ENCODE measurements at places on chromosomes 5 and 9. TPM values are rescaled to one million over a fixed set of nuclear protein-coding genes. Genes with fewer than 3 reads are reported as not detected.

- no peak for DNase-seq
These were observed 18.0 kb downstream of the LHX2 start for GRCh38 chr9:124029617-124030016.

DNA sequence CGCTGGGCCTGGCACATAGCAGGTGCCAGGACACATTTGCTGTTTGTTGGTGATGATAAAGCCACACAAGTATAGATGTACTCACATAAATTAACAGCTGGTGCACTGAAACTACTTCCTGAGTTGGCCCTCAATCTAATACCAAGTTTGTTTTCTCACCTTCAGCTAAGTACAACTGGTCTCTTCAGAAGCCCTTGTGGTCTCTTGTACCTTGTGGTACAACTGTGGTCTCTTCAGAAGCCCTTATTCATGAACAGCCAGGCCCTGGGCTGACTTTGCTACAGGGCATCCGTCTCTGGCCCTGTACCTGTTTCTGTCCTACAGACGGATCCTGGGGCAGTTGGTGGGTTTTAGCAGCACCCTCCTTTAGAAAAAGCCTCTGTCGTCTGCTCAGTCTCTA lies 81.5 kb downstream of the DAB2IP start:
- no peak for DNase-seq

DNA sequence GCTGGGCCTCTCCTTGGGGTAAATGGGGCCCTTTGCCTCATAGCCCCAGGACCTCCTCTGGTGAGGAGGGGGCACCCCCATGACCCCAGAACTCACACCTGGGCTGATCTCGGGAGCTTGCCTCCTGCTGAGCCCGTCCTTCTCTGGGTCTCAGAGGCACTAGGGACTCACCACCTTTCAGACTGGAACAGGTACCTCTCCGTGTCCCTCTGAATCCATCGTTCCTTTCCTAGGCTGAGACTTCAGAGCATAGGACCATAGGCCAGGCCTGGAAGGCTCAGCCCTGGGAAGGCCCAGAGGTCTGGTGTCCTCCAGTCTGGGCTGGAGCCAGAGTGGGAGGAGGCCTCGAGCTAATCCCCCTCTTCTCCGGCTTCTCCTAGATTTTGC lies 97.9 kb downstream of the CACNA1B start:
- no peak for DNase-seq

- DNase-seq = no peak
These were observed 30.1 kb downstream of the FXN start for GRCh38 chr9:69065660-69066059.

DNA sequence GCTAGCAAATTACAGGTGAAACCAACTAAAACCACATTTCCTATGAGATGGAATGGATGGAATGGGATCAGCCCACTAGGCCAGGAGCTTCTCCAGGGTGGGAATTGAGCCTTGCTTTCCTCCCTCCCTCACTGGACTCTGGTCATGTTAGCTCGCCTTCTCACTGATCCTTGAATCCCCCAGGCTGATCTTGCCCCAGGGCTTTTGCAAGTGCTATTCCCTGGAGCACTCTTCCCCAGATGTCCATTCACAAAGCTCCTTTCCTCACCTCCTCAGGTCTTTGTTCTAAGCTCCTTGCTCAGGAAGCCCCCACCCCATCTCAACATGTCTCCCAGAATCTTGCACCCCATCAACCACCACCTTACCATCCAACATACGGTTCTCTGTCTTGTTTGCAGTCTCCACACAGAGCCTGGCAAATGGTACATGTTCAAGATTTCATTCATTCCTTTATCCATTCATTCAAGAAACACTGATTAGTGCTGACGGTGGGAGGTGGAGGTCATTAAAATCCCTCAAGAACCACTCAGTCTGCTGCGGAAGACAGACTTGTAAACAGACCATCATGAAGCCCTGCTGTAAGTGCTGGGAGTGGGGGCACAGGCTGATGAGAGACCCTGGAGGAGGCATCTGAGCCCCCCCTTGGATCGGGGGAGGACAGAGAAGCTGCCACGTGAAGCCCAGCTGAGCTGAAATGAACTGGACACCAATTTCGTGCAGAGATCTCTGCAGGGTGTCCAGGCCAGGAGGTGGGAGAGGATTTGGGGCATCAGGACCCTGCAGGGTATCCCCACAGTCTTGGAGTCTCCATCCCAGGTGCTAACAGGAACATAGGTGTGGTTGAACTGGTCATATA lies 141.7 kb downstream of the BARX1 start:
- no peak for DNase-seq

GRCh38 chr9:121498150-121498486 lies 1.5 kb downstream of the GGTA1 start:
- DNase-seq = no peak

GRCh38 chr9:111114486-111114885 lies 76.2 kb upstream of the LPAR1 start:
- no peak for DNase-seq

- no peak for DNase-seq
These were observed 1.0 kb downstream of the GABRB2 start for GRCh38 chr5:161545344-161546094.

GRCh38 chr5:109305352-109305751 lies 104.4 kb downstream of the PJA2 start:
- DNase-seq = no peak

- DNase-seq = no peak
These were observed 911.6 kb upstream of the SEMA6A start for GRCh38 chr5:117486261-117486660.

DNA sequence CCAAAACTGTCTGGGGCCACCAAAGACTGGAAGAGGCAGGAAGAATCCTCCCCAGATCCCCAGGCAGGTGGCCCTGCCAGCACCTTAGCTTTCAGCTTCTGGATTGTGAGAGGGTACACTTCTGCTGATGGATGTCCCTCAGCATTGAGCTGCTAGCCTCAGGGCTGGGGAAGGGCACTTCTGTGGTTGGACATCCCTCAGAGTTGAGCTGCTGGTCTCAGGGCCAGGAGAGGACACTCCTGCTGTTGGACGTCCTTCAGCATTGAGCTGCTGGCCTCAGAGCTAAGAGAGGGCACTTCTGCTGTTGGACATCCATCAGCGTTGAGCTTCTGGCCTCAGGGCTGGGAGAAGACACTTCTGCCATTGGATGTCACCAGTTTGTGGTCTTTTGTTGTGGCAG lies 83.8 kb upstream of the FCN1 start:
- DNase-seq = no peak

DNA sequence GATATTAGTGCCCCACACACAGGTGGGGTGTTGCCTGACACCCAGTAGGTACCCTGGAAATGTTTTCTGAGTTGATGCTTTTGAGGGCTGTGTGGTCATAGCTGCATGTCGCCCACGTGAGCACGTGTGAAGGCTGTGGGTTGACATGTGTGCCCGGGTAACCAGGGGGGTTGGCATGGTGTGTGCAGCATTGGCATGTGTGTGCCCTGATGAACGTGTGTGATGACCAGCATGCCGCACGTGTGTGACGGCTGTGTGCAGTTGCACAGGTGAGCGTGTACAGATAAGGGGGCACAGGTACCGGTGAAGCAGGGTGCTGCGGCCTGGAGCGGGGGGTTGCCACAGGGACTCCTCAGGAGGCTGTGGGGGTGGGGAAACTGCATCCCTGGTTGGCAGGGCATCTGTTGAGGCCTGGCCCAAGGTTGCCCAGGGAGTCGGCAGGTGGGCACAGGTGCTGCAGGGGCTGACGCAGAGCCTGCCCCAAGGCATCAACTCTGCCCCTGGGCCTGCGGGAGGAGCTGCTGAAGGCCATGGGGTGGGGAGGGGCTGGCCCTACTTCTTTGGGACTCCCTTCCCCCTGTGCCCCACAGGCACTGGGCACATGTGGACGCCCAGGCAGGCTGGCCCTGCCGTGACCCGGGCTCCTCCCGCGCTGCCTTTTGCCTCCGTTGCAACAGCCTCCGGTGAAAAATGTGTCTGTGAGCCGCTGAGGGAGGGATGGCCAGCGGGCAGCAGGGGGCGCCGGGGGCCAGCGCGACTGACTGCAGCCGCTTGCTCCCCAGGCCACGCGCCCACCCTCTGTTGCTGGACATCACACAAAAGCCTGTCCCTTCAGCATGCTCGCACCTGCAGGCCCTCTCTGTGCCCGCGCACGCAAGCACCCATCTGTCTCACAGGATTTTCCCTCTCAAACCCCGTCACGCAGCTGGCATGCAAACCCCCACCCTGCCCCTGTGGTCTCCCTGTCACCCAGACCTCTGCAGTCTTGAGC lies 2.2 kb downstream of the UNC5A start:
- DNase-seq = no peak

- no peak for DNase-seq
These were observed 81.9 kb upstream of the LHFPL2 start for GRCh38 chr5:78730300-78731094.

DNA sequence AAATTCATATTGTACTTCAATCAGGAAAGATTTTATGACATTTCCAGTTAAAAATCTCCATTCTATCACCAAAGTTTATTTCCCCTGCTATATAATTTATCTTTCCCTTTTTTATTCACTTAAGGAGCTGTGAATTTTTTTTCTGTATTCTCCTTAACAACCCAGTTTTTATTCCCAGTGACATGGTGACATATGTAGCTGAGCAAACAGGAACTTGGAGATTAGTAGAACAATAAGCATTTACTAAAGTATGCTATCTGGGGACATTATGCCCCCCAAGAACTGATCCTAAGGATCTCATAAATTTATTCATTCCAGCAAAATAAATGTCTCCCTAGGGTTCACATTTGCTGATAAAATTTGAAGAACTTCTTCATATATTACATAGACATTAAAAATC lies 1044.0 kb upstream of the CDH6 start:
- DNase-seq = no peak

- no peak for DNase-seq
These were observed 214.4 kb downstream of the SEMA6A start for GRCh38 chr5:116360008-116360853.

DNA sequence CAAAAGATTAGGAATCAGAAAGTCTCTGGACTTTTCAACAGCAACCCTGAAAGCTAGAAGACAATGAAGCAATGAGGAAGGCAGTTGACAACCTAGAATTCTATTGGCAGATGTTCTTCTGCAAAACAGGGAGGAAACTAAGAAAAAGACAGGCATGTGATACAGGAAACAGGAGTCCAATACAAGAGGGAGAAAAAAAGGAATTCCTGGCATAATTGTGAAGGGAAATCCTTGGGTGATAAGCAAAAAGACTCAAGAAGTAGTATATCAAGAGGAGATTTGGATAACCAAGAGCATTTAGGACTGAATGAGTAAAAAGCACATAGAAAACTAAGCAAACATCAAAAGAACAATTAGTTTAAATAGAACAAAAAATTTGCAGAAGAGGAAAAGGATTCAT lies 58.6 kb downstream of the LPAR1 start:
- DNase-seq = no peak

DNA sequence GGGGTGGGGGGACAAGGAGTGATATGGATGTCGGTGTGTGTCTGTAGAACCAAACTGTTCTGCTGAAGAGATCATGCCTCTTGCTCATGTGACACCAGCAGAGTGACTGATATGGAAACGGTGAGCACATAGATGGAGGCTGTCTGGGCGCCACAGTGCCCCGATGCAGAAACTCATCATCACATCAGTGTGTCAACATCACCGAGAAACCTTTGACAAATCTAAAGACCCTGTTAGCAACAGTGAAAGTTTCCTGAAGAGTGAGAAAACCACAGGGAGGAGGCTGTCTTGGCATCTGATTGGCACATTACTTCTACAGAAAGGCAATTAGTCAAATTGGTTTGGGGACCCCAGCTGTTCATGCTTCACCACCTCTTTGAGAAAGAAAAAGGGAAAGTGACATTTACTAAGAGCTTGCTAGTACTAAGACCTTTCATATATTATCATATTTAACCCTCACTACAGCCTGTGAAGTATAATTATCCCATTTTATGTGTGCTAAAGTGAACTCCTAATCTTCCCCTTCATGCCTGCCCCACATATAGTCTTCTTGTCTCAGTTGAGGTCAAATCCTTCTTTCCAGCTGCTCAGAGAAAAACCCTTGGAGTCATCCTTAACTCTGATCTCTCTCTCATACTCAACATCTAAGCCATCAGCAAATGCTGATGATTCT lies 25.6 kb downstream of the CSF2 start:
- no peak for DNase-seq

GRCh38 chr5:130871346-130872086 lies 293.5 kb downstream of the HINT1 start:
- DNase-seq = peak; percentile 50

- no peak for DNase-seq
These were observed 252.8 kb downstream of the PLK2 start for GRCh38 chr5:58207076-58207475.

DNA sequence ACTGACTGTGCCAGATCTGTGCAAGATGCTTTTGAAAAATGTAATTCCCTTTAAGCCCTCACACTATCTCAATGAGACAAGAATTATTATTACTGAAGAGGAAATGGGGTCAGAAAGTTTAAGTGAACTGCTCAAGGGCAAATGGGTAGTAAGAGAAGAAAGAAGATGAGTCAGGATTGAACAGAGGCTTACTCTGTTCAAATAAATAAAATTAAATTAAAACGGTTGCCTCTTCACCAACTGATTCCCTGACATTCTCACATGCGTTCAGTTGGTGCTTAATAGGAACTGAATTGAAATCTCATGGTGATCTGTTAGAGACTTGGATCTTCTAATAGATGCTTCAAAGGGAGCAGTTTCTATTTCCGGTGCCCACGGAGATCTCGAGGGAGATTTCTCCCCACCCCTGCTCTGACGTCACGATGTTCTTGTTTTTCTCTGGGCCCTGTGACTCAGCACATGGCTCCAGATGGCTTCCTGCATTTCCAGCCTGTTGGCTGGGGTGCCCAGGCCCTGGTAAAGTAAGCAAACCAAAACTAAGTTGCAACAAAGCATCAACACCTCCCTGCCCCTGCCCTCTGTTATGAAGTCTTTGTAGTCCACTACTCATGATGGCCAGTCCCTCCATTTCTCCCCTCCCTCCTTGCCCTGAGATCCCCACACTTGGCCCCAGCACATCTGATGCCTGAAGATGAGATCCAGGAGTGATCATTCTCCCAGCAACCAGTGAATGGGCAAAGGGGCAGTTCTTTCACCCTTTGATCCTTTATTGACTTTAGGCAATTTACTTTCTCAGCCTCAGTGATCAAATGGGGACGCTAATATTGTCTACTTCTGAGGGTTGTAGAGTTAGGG lies 106.1 kb upstream of the CPEB4 start:
- peak; percentile 99 for DNase-seq

DNA sequence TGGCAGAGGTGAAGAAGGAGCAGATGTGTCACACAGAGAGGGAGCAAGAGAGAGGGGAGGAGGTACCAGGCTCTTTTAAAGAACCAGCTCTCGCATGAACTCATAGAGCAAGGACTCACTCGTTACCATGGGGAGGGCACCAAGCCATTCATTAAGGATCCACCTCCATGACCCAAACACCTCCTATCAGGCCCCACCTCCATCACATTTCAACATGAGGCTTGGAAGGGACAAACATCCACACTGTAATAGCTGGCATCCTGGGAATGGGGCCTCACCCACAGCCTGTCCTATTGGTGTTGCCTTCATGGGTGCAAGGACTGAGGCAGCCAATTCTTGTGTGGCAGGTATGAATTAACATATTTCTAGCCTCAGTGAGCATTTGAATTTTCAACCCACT lies 11.6 kb upstream of the TNFAIP8 start:
- DNase-seq = no peak

- DNase-seq = no peak
These were observed 14.0 kb upstream of the PHYHD1 start for GRCh38 chr9:128906741-128907140.

RMI1 gene
- total RNA-seq = 6.6 TPM

KIF24 gene
- 2.1 TPM for total RNA-seq

STING1 gene
- total RNA-seq = 49.2 TPM

SAXO1 gene
- not detected for total RNA-seq

NR5A1 gene
- total RNA-seq = not detected

PCDHGB4 gene
- 0.18 TPM for total RNA-seq

ECSCR gene
- total RNA-seq = 0.53 TPM

GFI1B gene
- 0.05 TPM for total RNA-seq

FKTN gene
- total RNA-seq = 21.2 TPM

TNFSF8 gene
- not detected for total RNA-seq

PHYHD1 gene
- not detected for total RNA-seq

Measured in SJSA1 (cell line).